ENCODE measurements at places on chromosomes 13 and 19. TPM values are rescaled to one million over a fixed set of nuclear protein-coding genes. Genes with fewer than 3 reads are reported as not detected.

ZNF98 gene
- total RNA-seq = 0.92 TPM

CCDC70 gene
- not detected for total RNA-seq

FCAR gene
- not detected for total RNA-seq

DIAPH3 gene
- 26.4 TPM for total RNA-seq

EMP3 gene
- 29.0 TPM for total RNA-seq

ZNF667 gene
- total RNA-seq = not detected

DNA sequence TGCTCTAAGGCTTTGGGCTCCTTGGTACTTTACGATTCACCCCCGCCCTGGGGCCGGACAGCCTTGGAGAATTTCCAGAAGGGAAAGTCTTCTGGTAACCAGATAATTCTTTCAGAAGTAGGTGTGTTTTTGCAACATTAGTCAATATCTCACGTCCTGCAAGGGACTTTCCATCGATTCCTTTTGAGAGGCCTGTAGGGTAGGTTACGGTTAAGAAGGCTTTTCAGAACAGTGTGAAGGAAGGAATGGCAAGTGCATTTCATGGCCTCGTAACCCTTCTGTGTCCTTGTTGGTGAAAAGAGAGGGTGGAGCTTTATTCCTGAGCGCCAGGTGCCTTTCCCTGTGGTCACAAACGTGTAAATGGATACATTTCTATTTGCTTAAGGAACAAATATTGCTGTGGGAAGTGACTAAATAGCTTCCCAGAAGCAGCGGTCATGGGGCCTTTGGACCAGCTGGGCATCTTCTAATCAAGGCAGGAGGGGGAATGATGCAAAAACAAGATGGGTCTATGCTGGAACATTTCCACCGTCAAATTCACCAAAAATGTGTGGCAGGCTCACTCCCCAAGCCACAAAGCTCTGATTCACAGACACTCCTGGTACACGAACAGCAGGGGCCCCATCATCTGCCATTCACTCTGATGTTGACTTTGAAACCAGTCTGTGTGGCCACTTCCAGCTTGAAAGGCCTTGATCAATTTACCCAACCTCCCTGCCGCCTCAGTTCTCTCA, 99.2 kb downstream of the ANKRD10 start:
- no peak overlapping the region for H3K4me3 ChIP-seq
- peak; percentile 27 for DNase-seq
- H3K36me3 ChIP-seq = no peaks in the 10 kb centered on the region
- no peaks in the 10 kb centered on the region for H3K27me3 ChIP-seq
- no peak overlapping the region for H3K27ac ChIP-seq

DNA sequence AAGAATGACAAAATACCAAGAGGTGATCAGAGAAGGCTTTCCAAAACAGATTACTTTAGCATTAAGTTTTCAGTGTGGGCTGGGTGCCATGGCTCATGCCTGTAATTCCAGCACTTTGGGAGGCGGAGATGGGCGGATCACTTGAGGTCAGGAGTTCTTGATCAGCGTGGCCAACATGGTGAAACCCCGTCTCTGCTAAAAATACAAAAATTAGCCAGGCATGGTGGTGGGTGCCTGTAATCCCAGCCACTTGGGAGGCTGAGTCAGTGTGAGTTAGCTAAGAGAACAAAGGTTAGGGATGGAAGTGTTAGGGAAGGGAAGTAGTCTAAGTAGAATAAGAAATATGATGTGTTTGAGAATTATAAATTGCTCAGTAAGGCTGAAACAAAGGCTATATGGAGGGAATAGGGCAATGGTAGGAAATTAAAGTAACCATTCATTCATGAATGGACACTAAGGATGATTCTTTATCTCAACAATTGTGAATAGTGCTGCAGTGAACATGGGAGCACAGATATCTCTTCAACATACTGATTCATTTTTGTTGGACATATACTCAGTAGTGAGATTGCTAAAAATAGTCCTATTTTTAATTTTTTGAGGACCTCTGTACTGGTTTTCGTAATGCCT, 3.9 kb upstream of the RCBTB2 start:
- DNase-seq = no peak
- H3K27ac ChIP-seq = no peak overlapping the region
- H3K4me1 ChIP-seq = 0 out of 2 replicates have a peak, but pooled peaks cover 5% of the 10 kb centered on the region
- no peaks in the 10 kb centered on the region for H3K27me3 ChIP-seq
- no peaks in the 10 kb centered on the region for H3K36me3 ChIP-seq

- no peak overlapping the region for H3K4me3 ChIP-seq
- H3K27ac ChIP-seq = no peak overlapping the region
- H3K27me3 ChIP-seq = peaks cover 61% of the 10 kb centered on the region
- no peaks in the 10 kb centered on the region for H3K36me3 ChIP-seq
- no peaks in the 10 kb centered on the region for H3K4me1 ChIP-seq
These were observed 72.2 kb downstream of the KCTD15 start for GRCh38 chr19:33868788-33869412.

DNA sequence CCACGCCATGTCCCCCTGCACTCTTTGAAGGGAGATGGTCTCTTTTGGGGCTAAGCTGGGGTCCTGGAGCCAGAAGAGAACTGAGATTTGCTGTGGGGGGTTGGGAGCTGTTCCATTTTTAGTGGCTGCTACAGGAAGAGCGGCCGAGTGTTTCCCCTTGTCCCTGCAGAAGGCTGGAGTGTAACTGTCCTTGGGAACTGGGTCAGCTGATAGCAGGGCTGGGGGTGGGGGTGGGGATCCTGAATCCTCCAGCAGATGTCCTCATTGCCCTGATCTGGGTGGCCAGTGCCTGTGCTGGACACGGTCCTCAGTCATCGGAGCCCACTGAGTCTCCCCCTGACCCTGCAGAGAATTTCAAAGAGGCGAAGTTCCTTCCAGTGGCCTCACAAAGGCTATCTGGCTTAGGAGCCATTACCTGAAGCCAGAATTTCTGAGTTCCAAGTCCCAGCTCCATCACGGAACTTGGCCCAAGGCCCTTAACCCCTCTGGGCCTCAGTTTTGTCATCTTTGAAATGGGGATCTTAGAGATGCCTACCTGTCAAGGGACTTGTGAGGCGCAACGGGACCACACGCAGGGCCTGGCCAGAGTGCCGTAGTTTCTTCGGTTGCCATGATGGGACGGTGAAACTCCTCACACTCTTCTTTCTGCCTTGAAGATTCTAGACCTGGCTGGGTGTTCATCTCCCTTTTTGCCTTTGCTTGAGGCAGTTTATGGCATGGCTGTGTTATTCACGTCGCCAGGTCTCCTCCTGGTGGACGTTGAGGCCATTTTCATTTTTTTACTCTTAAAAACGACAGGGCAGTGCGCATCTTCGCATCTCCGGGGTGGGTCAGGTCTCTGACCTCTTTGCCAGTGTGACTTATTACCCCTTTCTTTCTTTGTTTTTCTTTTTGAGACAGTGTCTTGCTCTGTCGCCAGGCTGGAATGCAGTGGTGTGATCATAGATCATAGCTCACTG, 51.9 kb downstream of the DNM2 start:
- no peak overlapping the region for H3K4me3 ChIP-seq
- peaks cover 22% of the 10 kb centered on the region for H3K4me1 ChIP-seq
- no peak for DNase-seq
- no peaks in the 10 kb centered on the region for H3K27me3 ChIP-seq
- H3K27ac ChIP-seq = no peak overlapping the region

- H3K36me3 ChIP-seq = no peaks in the 10 kb centered on the region
- peaks cover 25% of the 10 kb centered on the region for H3K4me1 ChIP-seq
- H3K4me3 ChIP-seq = peak overlapping the region; percentile 66
- peak; percentile 82 for DNase-seq
- H3K27me3 ChIP-seq = no peaks in the 10 kb centered on the region
These were observed 813 bp downstream of the ZNF296 start for GRCh38 chr19:45075301-45076028.

- H3K27ac ChIP-seq = no peak overlapping the region
These were observed 3.0 kb upstream of the UPF1 start for GRCh38 chr19:18828786-18829185.

- no peaks in the 10 kb centered on the region for H3K27me3 ChIP-seq
- H3K27ac ChIP-seq = no peak overlapping the region
- H3K4me1 ChIP-seq = no peaks in the 10 kb centered on the region
- no peak overlapping the region for H3K4me3 ChIP-seq
- DNase-seq = no peak
These were observed 24.8 kb downstream of the SIAH3 start for GRCh38 chr13:45826731-45827130.

- no peak overlapping the region for H3K4me3 ChIP-seq
- peak overlapping the region; percentile 59 for H3K27ac ChIP-seq
- peak; percentile 66 for DNase-seq
- H3K36me3 ChIP-seq = no peaks in the 10 kb centered on the region
These were observed 59.0 kb downstream of the GSX1 start for GRCh38 chr13:27851096-27851850.

DNA sequence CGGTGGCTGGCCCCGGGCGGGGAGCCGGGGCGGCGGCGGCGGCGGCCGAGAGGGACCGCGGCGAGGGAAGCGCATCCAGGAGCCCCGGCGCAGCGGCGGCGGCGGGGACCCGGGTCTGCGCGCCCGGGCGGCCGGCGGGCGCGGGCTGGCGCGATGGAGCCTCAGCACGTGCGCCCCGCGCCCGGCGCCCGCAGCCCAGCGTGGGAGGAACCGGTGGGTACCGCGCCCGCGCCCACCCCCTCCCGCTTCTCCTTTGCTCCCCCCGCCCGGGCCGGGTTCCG, 7.8 kb upstream of the DGKH start:
- H3K36me3 ChIP-seq = no peaks in the 10 kb centered on the region
- no peak for DNase-seq
- no peaks in the 10 kb centered on the region for H3K27me3 ChIP-seq
- no peak overlapping the region for H3K27ac ChIP-seq
- peaks cover 10% of the 10 kb centered on the region for H3K4me1 ChIP-seq
- peak overlapping the region; percentile 73 for H3K4me3 ChIP-seq

GRCh38 chr19:2970201-2970835, 7.0 kb upstream of the TLE6 start:
- no peaks in the 10 kb centered on the region for H3K27me3 ChIP-seq
- H3K27ac ChIP-seq = peak overlapping the region; percentile 41
- peak; percentile 74 for DNase-seq
- H3K4me1 ChIP-seq = 0 out of 2 replicates have a peak, but pooled peaks cover 4% of the 10 kb centered on the region
- no peaks in the 10 kb centered on the region for H3K36me3 ChIP-seq
- H3K4me3 ChIP-seq = no peak overlapping the region

GRCh38 chr13:110023729-110024644, 237.6 kb upstream of the IRS2 start:
- H3K4me1 ChIP-seq = no peaks in the 10 kb centered on the region
- no peak overlapping the region for H3K4me3 ChIP-seq
- no peaks in the 10 kb centered on the region for H3K27me3 ChIP-seq
- DNase-seq = no peak
- no peaks in the 10 kb centered on the region for H3K36me3 ChIP-seq
